NCI-H774 (cell line): ENCODE measurements at places on chromosomes 5 and 9.

- no peak for DNase-seq
Observed at GRCh38 chr5:150789450-150789849, 10.9 kb downstream of the SMIM3 start.

DNA sequence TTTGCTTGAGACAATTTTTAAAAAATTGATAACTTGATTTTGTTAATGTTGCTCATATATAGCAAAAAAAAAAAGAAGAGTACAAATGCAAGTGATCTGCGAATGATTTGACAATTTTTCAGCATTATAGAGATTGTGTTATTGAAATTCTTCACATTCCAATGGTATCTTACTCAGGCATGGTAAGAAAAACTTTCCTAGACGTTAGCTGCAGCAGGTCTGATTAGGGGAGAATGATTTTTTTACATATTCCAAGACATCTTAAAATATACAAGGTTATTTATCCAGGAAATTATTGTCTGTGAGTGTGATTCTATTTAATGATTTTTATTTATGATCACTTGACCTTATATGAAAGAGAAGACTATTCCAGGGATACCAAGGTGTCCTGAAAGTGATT lies 361.9 kb downstream of the MAT2B start:
- DNase-seq, result no peak

GRCh38 chr9:127884427-127884911 lies 7.0 kb upstream of the AK1 start:
- no peak for DNase-seq

GRCh38 chr9:114059047-114059803 lies 18.9 kb downstream of the AMBP start:
- no peak for DNase-seq

- no peak for DNase-seq
Observed at GRCh38 chr5:69074664-69075521, 18.9 kb upstream of the SLC30A5 start.
